Stimulated activated CD8-positive, alpha-beta memory T cell treated with anti-CD3 and anti-CD28 coated beads, Interleukin-12 subunit alpha, Interleukin-12 subunit beta, amount 100 ng/mL, for 4 hours (primary cell): ENCODE measurements at places on chromosomes 6 and 20.

GRCh38 chr20:36629719-36630681 lies 16.0 kb downstream of the SLA2 start:
- peak; percentile 30 for DNase-seq

DNA sequence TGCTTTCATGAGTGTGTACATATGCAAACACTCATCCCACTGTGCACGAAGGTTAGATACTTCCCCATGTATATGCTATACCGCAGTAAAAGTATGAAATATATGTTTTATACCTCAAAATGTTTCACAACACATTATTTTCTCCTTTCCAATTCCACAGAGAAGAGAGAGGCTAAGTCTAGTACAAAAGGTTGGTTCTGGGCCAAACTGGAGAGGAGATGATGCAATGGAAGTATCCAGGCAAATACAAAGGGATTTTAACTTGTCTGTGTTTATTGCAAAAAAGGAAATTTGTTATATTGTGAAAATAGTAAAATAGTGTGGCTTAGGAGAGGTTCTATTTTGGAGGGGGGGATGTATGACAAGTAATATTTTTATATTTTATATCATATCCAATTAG lies 112.6 kb downstream of the PLCB1 start:
- DNase-seq: no peak

DNA sequence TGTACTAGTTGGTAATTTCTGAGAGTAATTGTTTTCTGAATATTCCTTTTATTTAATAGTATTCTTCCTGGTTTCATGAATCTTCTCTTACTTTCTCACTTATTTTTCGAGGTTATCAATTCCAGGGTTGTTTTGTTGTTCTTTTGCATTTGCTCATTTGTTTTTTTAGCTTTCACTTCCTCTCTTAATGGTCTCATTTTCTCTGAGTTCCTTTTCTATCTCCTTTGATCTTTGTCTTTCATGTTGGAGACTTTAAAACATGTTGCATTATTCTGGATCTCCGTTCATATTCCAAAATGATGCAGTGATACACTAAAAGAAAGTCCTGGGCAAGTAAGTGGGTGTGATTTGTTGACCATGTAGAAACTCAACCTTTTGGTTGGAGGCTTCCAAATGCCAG lies 345.3 kb upstream of the SLC35B3 start:
- no peak for DNase-seq

DNA sequence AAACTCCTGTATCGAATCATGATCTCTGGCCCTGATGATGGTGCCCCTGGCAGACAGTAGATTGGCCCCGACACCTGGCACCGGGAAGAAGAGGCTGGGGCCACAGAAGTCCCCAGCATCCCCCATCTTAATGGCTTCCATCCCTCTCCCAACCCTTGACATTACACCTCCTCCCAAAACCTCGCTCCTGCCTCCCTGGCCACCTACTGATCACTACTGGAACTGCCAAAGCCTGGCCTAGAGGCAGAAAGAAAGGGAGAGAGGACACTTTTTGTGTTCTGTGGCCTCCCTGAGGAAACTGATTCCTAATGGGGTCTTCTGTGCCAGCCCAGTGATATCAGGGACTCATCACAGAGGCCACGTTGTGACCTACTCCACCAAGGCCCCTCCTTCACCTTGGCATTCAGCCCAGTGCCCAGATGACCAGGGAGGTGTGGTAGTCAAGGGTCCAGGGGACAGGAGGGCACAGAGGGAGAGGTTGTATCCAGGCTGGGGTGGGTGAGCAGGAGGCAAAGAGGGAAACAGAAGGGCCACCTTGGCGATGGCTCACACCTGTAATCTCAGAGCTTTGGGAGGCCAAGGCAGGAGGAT lies 6.1 kb downstream of the C20orf173 start:
- no peak for DNase-seq

DNA sequence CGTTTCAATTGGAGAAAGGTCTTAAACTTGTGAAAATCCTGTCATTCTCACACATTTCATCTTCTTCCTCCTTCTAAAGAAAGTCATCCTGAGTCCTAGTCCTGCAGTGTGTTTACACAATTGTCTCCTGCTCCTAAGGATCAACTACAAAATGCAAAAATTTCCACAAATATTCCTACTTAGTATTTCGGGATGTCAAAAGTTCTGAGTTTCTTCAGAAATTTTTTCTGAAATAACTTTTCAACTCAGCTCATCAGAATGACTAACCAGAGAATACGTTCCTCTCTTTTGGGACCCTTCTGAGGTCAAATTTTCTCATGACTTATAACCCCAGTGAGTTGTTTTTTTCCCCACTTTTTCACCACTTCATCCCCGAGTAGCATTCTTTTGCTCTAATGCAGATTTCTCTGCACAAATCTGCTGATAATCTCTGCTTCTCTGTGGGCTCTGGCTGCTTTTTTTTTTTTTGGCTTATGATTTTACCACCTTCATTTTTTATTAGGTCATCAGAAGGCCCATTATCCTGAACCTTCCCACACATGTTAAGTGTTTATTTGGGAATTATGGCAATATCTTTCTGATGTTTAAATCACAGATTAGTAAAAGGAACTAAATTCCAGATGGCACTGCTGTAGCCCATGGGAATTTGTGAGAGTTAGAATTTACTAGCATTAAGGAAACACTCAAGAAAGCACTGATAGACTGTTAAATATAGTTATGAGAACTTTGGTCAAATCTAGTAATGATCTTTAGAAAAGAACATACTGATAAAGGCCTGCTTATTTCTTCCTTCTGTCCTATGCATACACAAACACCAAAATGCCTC lies 41.4 kb downstream of the MAP3K5 start:
- no peak for DNase-seq

GRCh38 chr6:43203029-43203717 lies 21.2 kb downstream of the CUL9 start:
- DNase-seq: no peak
